ENCODE measurements at places on chromosomes 3 and 15.

- no peak for DNase-seq
Observed at GRCh38 chr15:86491118-86491517, 411.4 kb downstream of the AGBL1 start.

GRCh38 chr3:117695321-117695720 lies 985.7 kb downstream of the TUSC7 start:
- no peak for DNase-seq

DNA sequence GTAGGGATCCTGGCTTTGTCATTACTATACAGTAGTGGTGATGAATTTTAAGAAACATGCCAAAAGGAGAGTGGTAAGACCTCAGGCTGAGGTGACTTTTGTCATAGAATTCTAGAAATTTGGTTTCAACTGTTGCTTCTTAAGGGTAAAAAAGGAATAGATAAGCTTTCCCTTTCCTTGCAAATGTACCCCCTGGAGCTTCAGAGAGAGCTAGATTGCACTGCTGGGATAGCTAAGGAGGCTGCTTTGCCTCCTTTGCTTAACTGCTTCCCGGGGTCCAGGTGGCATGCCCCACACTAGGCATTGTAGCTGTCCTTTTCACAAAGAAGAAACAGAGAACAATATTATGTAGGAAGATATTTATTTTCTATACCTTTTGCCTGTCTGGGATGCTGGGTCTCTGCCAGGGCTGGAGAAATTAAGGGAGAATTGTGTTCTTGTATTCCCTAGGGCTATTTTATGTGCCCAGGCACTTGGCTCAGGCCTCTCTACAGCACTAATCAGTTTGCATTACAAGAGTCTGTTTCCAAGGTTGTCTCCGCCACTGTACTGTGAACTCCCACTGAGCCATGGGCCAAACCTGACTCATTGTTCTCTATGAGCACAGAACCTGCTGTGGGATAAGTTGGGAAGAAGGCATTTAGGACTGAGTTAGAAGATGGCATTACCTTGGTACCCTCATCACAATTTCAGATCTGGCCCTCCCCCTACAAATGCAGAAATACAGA lies 460.0 kb downstream of the PDCD6IP start:
- no peak for DNase-seq

DNA sequence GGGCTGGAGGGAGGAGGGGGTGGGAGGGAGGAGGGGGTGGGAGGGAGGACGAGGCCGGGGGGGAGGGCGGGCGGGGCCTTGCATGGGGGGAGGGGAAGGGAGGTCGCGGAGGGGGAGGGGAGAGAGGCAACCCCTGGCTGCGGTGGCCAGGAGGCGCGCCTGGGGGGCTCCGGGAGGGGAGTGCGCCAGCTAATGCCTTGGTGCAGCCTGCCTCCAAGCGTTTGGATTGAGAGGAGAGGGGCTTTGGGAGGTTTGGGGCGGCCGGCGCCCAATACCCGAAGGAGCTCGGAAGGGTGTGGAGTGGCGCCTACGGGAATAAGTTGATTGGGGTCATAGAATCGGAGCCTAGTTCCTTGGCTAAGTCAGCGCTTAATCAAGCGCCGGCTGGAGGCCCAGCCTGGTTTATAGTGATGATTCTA lies 557 bp downstream of the TFG start:
- peak; percentile 34 for DNase-seq

DNA sequence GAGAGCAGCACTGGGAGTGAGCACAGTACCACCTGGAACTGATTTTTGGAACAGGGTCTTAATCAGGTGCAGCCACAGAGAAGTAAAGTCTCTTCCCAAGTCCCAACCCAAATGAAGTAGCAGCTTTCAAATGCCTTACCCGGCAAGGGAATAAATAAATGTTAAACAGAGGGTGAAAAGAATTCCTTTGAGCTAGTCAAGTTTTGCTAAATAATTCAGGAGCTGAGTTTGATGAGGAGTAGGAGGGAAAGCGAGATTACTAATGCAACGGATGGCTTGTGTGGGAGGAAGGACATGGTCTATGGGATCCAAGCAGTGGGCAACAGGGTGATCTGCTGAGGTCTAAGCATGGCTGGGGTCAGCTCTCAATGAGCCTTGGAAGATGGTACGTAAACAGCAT lies 204.5 kb upstream of the ST8SIA2 start:
- DNase-seq = no peak

DNA sequence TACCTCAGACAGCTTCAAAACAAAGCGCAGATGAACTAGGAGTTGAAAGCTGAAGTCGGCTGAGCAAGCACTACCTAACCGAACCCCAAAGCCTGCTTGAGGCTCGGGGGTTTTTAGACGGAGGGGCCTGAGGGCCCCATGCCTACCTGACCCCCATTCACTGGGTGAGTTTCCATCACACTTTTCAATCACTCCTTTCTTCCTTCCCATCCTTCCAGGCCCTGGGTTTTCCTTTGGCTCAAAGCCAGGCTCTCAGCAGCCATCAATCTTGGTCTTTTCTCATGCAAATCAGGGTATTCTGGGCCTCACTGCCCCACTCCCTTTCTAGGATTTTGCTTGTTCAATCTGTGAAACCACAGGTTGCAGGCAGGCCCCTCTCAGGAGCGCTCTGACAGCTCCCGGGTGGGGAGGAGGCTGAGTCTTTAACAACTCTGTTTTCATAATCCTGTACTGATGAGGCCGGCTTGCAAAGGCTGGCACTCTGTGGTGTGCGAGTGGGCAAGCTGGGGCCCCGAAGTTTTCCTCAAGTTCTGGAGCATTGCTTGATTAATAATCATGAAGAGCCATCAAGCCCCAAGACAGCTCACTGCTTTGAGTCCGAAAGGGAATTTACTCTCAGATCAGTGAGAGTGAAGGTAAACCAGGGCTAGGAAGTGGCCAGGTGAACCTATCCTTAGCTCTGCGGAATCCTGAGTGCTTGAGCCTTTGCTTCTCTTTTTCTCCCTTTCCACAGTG lies 97.6 kb downstream of the FRMD4B start:
- DNase-seq = peak; percentile 30

DNA sequence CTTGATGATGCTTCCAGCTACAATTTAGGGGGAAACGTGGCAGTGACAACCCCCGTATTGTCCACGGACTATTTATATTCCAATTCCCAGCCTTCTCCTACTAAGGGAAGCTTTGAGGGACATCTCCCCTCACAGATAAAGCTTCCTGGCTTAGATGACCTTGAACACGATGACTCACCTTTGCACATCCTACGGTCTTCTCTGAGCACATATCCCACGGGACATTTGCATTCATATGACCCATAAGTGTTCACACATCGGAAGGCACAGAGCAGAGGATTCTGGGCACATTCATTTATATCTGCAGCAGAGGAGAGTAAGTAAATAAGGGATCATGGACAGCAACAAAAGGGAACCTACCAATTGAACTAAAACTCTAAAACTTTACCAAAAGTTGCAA lies 101.5 kb downstream of the DUT start:
- no peak for DNase-seq
